ENCODE measurements at places on chromosomes 6 and 20.

DNA sequence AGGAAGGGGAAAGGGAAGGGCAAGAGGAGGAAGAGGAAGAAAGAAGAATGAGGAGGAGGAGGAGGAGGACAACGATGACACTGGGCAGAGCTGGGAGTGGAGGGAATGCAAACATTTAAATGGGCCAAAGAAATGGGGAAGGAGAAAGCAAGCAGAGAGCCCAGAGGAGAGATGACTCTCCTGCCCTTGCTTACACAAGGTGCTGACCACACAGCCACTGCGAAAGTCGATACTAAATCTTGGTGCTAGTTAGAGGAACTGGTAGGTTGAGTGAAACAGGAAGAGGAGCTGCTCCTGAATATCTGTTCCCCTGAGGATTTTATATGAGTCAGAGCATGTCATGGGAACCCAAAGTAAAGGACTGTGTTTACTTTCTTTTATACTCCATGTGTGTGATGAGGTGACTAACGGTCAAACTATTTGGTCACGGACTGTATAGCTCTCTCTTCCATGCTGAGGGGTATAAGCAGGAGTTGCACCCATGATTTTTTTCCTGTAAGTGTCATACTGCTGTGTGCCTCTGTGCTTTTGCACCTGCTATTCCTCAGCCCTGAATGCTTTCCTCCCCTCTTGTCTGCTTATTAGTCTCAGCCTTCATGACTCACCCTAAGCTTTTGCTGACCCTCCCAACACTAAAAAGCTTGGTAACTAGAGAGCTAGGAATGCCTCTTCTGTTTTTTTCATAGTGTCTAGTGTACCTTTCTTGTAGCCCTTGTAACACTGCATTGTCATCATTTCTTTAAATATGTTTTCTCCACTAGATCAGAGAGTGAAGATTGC, 9.5 kb upstream of the PAQR8 start:
- DNase-seq: no peak

DNA sequence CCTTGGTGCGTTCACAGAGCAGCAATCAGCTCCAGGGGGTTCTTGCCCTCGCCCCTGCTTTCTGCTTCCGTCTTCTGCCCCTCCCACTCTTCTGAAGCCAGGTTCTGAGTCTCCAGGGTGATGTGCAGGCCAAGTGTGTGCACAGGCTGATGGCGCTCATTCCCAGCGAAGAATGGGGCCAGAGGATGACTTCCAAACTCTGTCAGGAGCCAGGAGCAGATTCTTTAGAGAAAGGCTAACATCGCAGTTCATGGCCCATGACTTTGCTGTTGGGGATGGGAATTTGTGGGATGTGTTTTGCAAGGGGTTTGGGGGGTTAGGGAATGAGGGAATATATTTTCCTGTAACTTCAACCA, 56.1 kb upstream of the CCN6 start:
- no peak for DNase-seq

- DNase-seq: no peak
Observed at GRCh38 chr20:17427638-17428037, 103.5 kb downstream of the BFSP1 start.

- no peak for DNase-seq
Observed at GRCh38 chr6:93183531-93183972, 235.8 kb downstream of the EPHA7 start.

DNA sequence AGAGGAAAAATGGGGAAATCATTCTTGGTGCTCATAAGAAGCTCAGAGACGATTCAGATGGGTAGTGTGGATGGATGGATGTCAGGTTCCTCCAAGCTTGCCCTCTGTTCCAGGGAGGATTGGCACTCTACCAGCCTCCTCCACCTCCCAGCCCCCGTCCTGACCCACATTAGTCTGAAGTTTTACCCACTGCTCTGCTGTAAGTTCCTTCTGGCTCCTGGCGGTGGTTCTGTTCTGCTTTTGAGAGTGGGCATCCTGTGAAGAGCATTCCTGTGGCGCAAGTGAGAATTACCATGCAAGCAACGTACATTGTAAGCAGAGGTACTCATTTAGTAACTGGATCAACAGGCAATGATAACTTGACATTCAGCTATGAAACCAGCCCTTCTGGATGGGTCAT, 103.4 kb downstream of the SYNDIG1 start:
- DNase-seq: no peak
